SK-MEL-5 (cell line): ENCODE measurements at places on chromosomes 3 and 15. TPM values are rescaled to one million over a fixed set of nuclear protein-coding genes. Genes with fewer than 3 reads are reported as not detected.

The PAQR5 gene
- total RNA-seq: 2.3 and 2.4 TPM in 2 replicates

The FBXW12 gene
- total RNA-seq: not detected in 2 replicates

The DUOXA2 gene
- total RNA-seq: not detected in 2 replicates

The CTDSPL gene
- 15.5 and 16.1 TPM in 2 replicates for total RNA-seq

The FANCD2 gene
- total RNA-seq: 28.9 and 29.5 TPM in 2 replicates

The SCAMP2 gene
- 14.2 and 24.4 TPM in 2 replicates for total RNA-seq

The TEX9 gene
- total RNA-seq: 8.2 and 11.6 TPM in 2 replicates

The GOLGA6B gene
- total RNA-seq: not detected in 2 replicates

GRCh38 chr15:65032801-65033537 lies 3.5 kb upstream of the MTFMT start:
- DNase-seq: peak; percentile 92

GRCh38 chr15:76235186-76235826 lies 76.0 kb downstream of the ETFA start:
- peak; percentile 72 for DNase-seq

GRCh38 chr15:89018207-89018606 lies 70.0 kb upstream of the ABHD2 start:
- DNase-seq: no peak

DNA sequence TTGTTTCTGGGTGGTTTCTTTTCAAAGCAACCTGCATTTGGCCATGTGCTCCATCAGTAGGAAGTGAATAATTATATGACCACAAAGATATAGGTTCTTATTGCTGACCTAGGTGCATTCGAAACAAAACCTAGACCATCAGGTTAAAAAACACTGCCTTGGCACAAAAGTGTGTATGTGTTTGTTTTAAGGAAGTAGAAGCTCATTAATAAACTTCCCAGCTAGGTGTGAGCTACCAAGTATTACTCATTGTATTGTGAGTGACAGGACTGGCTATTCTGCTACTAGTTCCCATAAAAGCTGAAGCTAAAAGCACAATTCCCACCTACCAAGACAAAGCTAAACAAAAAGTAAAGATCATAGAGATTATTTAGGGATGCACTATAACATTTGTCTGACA lies 168.2 kb downstream of the TP63 start:
- no peak for DNase-seq

- DNase-seq: no peak
Observed at GRCh38 chr3:44340058-44340395, 1.5 kb downstream of the TCAIM start.

- no peak for DNase-seq
Observed at GRCh38 chr3:197994736-197995135, 34.7 kb downstream of the LMLN start.

GRCh38 chr15:25803541-25803940 lies 59.6 kb downstream of the ATP10A start:
- DNase-seq: no peak

DNA sequence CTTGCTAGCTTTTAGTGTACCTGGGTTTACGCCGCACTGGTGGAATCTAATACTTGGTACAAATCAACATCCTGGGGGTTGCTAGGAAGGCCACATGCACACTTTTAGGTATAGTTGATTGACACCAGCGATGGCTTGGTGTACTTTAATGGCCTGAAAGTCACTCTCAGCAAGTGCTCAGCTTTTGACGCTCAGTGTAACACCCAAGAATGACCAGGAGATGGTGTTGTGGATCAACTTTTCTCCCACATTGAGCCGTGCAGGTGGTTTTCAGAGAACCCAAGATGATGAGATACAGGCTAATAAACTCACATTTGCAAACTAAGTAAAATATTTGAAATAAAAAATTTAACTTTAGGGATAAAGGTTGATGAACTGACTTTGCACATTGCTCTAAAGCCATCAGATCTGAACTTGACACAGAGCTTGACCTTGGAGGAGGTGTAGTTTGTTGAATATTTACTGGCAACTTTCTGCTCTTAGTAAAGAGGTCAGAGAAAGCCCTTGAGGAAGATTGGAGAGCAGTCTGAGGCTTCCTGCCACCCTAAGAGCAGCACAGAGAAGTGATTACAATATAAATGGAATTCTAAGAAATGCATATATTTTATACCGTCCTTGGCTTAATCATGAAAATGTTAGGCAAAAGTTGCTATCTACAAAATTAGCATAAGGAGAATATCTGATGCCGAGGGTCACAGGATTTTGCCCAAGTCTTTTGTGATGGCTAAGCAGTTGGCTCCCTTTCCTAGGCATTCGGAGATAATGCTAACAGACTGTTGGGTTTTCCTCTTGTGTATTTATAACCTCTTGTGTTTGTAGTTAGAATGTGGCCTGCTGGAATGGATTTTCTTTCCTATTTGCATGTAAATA lies 143.4 kb upstream of the RASGRP1 start:
- peak; percentile 68 for DNase-seq

DNA sequence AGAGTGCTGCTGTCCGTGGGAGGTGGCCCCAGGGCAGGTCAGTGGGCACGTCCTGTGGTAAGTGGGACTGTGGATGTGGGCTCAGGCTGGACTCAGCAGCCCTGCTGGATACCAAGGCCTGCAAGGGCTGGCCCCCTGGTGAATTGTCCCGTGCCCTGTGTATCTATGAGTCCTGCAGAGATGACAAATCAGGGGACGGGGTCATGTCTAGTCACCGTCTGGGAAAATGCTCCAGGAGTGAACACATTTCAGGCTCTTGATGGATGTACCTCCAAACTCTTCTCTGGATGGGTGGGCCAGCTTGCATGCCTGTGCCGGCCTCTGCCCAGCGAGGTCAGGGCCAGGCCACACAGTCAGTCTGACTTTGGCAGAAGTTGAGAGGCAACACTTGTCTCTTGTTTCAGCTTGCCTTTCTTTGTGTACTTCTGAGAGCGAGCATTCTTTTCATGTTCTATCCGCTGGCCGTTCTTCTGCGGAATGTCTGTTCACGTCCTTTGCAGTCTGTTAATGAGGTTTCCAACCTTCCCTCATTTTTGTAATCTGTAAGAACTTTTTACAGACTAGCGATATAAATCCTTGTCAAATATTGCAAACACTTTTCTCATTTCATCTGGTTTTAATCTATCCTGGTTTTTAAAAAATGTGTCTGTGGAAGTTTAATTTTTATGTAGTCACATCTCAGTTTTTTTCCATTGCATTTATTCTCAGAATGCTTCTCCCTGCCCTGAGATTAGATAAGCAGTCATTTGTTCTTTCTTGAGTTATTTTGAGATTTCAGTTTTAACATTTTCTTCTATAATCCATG lies 11.4 kb upstream of the STAB1 start:
- DNase-seq: no peak

GRCh38 chr3:128378631-128379347 lies 87.9 kb downstream of the DNAJB8 start:
- DNase-seq: no peak

GRCh38 chr15:63514531-63514943 lies 10.1 kb downstream of the USP3 start:
- DNase-seq: no peak

- no peak for DNase-seq
Observed at GRCh38 chr15:35667908-35668307, 121.9 kb upstream of the DPH6 start.

DNA sequence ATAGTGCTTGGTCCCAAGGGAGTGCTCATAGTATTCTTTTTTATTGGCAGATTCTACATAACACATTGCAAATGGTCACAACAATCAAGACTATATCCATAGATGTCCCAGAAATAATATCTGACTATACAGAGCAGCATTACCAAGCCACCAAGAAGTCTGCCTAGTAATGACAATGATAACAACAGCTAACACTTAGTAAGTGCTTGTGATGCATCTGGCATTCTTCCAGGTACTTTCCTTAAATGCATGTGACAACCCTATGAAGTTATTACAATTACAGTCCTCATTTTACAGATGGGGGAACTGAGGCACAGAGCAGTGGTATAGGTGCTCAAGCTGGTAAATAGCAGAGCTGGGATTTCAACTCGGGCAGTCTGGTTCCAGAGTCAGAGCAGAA lies 49.6 kb upstream of the ICE2 start:
- no peak for DNase-seq

GRCh38 chr15:70343961-70344621 lies 246.4 kb upstream of the TLE3 start:
- no peak for DNase-seq

DNA sequence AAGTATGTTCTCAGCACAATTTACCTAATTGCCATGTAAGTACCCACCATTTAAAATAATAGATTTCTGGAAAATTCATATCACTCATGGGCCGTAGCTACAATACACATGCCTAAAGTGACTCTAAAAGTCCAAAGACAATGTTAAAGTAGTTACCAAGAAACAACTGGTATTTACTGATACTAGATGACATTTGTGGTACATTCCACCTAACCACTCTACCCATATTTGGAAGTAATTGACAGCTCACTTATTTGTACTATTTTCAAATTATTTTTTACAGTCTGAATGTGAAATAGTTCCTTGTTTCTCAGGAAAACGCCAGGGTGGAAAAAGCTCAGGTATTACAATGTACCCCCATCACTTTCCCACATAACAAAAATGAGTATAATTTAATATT lies 573.0 kb downstream of the MECOM start:
- no peak for DNase-seq

DNA sequence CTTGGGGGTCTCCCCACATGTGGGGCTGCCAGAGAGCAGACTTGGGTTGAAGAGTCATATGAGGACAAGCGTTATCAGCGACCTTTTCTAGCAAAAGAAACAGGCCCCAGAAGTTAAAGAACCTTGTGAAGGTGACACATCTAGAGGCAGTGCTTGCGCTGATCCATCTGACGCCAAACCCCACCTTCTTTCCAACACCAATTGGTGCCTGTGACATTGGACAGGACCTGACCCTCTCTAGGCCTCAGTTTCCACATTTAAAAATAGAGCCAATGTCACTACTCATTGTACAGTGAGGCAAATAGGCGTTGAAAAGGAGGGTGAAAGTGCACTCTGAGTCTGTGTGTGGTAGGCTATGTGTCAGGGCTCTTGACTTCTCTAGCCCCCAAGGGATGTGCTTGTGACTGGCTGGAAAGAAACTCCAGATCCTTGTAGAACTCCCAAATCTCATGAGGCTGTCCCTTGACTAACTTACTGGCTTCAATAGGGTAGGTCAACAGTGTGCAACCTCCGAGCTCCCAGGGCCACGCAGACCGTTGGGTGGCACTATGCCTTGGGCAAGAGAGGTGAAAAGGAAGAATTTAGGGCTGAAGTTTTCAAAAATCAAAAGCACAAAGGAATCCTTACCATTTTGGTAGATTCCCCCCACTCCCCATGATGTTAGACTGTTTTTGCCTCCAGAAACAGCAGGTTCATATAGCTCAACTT lies 666 bp upstream of the FAM219B start:
- peak; percentile 23 for DNase-seq

DNA sequence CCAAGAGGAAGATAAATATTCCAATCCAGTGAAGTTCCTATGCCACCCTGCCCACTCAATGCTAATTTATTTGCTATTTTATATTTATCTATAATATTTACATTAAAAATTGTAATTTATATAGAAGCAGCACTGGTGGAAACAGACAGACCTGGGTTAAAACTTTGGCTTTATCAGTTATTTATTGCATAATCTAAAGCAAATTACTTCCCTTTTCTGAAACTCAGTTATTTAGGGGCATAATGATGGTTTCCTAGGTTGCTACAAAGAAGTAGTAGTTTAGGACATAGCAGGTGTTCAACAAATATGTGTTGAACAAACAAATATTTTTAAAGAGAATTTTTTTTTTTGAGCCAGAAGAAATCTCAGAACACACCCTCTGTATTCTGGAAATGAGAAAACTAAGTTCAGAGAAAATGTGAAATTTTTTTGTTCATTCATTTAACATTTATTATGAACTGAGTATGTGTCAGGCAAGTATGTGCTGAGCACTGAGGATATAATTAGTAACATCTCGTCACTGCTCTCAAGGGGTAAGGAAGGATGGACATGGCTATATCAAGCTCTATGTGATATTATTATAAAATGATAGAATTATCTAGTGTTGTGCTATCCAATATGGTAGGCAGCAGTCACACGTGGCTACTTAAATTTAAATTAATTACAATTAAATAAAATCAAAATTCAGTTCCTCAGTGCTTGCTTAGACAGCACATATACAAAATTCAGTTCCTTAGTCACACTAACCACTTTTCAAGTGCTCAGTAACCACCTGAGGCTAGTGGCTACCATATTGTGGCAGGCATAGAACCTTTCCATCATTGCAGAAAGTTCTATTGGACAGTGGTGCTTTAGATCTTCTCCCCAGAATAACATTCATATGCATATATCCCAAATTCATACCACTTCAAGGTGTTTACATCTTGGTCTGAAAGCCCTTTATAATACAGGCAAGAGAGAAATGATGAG lies 7.0 kb upstream of the UBE2Q2 start:
- no peak for DNase-seq

DNA sequence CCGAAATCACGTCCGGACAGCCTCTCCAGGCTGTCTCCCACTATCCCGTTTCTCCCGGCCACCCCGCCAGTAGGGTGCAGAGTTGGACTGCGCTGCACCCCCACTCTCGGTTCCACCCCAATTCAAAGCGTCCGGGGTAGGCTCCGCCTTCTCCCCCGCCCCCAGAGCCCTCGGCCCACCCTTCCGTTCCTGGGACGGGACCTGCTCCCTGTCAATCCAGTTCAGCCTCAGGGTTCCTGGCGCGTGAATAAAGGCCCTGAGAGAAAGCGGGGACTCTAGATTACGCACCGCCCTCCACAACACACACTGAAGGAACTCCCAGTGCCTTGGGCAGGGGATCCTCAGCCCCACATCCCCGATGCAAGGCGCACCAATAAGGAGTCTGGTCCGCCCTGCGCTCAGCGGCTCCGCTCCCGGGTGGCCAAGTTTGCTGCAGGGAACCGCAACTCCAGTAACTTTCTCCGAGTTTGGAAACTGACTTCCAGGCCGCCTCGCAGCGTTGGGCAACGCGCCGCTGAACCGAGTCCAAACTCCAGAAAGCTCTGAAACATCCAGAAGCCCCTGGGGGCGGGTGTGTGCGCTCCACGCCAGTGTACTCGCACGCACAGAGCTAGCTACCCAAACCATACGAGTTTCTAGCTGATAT lies 1.9 kb downstream of the ADAMTS9 start:
- peak; percentile 52 for DNase-seq

GRCh38 chr3:168197162-168197561 lies 101.4 kb upstream of the GOLIM4 start:
- no peak for DNase-seq

DNA sequence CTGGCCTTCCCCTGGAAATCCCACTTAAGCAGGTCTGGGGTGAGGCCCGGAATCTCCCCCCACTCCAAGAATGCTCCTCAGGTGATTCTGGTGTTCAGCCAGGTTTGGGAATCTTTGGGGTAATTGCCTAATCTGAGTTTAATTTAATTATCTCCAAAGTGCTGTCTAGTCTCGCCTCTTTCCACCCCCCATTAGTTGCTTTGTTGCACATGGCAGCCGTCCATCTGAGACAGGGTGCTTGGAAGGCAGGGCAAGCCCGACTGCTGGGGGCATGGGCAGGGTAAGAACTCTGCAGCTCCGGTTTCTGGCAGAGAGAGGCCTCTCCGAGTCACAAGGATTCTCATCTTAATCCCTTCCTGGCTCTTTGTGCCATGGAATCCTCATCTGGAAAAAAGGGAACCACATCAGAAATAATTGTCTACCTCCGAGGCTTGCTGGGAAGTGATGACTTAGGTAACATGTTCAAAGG lies 15.0 kb downstream of the IL17RD start:
- DNase-seq: no peak
